ENCODE measurements at places on chromosomes 13 and 19. TPM values are rescaled to one million over a fixed set of nuclear protein-coding genes. Genes with fewer than 3 reads are reported as not detected.

The POMP gene
- 65.3 TPM for total RNA-seq

The CLEC17A gene
- total RNA-seq = not detected

The CPT1C gene
- 17.7 TPM for total RNA-seq

The ZNF709 gene
- 1.8 TPM for total RNA-seq

The COL4A2 gene
- total RNA-seq = 125 TPM

The IL27RA gene
- total RNA-seq = 2.2 TPM

The SLC25A42 gene
- 6.9 TPM for total RNA-seq

The KCNRG gene
- total RNA-seq = 1.2 TPM

The PLVAP gene
- total RNA-seq = not detected

The CFAP97D2 gene
- not detected for total RNA-seq

The IRGC gene
- not detected for total RNA-seq

The MBD3 gene
- total RNA-seq = 120 TPM

The OLFM2 gene
- total RNA-seq = not detected

The CYP2F1 gene
- not detected for total RNA-seq

The NPAS1 gene
- 0.34 TPM for total RNA-seq

The CYP4F22 gene
- not detected for total RNA-seq

The PSG6 gene
- not detected for total RNA-seq

The BRD4 gene
- total RNA-seq = 13.8 TPM

The ZNF121 gene
- 15.5 TPM for total RNA-seq

The ZNF253 gene
- total RNA-seq = 4.2 TPM

The KCNJ14 gene
- total RNA-seq = 0.15 TPM

The CLIP3 gene
- 6.7 TPM for total RNA-seq

The PLK5 gene
- total RNA-seq = not detected

The USHBP1 gene
- total RNA-seq = not detected

The ZNF579 gene
- 5.2 TPM for total RNA-seq

The NKG7 gene
- not detected for total RNA-seq

The FGF21 gene
- not detected for total RNA-seq

The RFPL4A gene
- not detected for total RNA-seq

The ZNF560 gene
- total RNA-seq = 1.0 TPM

The LYPD3 gene
- 0.59 TPM for total RNA-seq

The SLC5A5 gene
- total RNA-seq = not detected

The RTBDN gene
- total RNA-seq = not detected

The RGCC gene
- 17.8 TPM for total RNA-seq

The CEACAM19 gene
- 3.3 TPM for total RNA-seq

The GRIN3B gene
- 0.17 TPM for total RNA-seq

The ANKRD10 gene
- 21.9 TPM for total RNA-seq

The PTH2 gene
- total RNA-seq = not detected

The ZNF208 gene
- not detected for total RNA-seq

The PSG1 gene
- not detected for total RNA-seq

The LGALS7B gene
- total RNA-seq = not detected

The ZNF829 gene
- total RNA-seq = 1.7 TPM

The FUT3 gene
- not detected for total RNA-seq

The FLT3 gene
- not detected for total RNA-seq

The CACNG8 gene
- total RNA-seq = under 0.01 TPM

The TMEM238 gene
- 1.8 TPM for total RNA-seq

The FCAR gene
- total RNA-seq = not detected

The FAM83E gene
- total RNA-seq = 0.45 TPM

The TMEM147 gene
- total RNA-seq = 102 TPM

The FAM32A gene
- 106 TPM for total RNA-seq

The ZNF100 gene
- 2.7 TPM for total RNA-seq

The KIR2DL3 gene
- total RNA-seq = not detected

The TJP3 gene
- not detected for total RNA-seq

The SLC15A1 gene
- not detected for total RNA-seq

The A1BG gene
- total RNA-seq = 56.7 TPM

The JAK3 gene
- total RNA-seq = 3.5 TPM

The GRIK5 gene
- 1.0 TPM for total RNA-seq

The MISP gene
- total RNA-seq = under 0.01 TPM

The ZNF90 gene
- total RNA-seq = 1.6 TPM

The UGGT2 gene
- total RNA-seq = 16.1 TPM

Measured in bronchus fibroblast of lung (primary cell).